WTC11 (cell line): ENCODE measurements at places on chromosomes 3 and 15. TPM values are rescaled to one million over a fixed set of nuclear protein-coding genes. Genes with fewer than 3 reads are reported as not detected.

ATP13A4 gene
- 0.18 to 0.60 TPM (median 0.20 TPM) in 3 replicates for total RNA-seq

QTRT2 gene
- 35.5 to 40.0 TPM (median 38.3 TPM) in 3 replicates for total RNA-seq

LIPC gene
- not detected in 3 replicates for total RNA-seq

CLCN2 gene
- 15.7 to 22.6 TPM (median 17.0 TPM) in 3 replicates for total RNA-seq

SPATA12 gene
- 0.18 to 0.39 TPM (median 0.37 TPM) in 3 replicates for total RNA-seq
